ENCODE measurements at places on chromosomes 16 and 17.

- peak; percentile 64 for DNase-seq
Observed at GRCh38 chr17:1298606-1299005, 19.1 kb downstream of the TRARG1 start.

DNA sequence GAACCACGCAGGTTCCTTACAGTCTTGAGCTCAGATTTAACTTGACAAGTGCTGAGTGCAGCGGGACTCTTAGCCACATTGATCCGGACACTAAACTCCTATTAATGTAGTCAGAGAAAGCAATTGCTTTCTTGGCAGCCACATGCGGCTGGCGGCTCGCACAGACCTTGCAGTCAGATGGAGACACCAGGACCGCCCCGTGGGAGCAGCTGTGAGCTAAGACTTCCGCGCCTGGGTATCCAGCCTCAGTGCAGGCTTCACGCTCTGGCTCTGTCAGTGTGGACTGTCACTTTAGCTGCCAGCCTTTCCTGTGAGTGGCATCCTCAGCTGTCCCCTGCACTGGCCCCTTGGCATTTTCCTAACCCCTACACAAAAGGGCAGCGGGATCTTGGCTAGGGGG is 80.9 kb upstream of the NLRP1 start:
- DNase-seq: no peak

DNA sequence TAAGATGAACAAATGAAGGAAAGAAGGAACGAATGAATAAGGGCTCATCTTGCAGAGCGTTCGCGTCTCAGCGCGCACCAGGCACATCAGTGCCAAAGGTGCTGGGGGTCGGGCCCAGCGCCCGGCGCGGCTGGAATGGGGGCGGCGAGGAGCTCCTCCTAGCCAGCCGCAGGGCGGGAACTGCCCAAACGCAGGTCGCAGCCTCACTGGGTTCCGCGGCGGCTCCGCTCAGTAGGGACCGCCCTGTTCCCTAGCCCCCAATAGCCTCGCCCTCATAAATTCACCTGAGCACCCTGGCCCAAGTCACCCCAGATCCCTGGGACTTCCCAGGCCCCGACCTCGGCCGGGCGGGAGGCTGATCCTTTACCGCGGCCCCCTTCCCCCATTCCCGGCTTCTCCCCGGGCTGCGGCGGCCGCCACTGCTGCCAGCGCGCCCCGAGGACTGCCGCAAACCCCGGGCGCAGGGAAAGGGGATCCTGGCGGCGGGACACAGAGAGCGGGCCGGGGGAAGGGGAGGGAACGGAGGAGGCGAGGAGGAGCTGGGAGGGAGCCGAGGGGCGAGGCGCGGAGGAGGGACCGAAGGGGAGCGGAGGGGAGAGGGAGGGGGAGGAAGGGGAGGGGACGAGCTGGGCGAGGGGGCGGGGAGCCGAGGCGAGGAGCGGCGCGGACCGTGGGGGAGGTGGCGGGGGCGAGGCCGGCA is 377 bp upstream of the CRHR1 start:
- peak; percentile 18 for DNase-seq

DNA sequence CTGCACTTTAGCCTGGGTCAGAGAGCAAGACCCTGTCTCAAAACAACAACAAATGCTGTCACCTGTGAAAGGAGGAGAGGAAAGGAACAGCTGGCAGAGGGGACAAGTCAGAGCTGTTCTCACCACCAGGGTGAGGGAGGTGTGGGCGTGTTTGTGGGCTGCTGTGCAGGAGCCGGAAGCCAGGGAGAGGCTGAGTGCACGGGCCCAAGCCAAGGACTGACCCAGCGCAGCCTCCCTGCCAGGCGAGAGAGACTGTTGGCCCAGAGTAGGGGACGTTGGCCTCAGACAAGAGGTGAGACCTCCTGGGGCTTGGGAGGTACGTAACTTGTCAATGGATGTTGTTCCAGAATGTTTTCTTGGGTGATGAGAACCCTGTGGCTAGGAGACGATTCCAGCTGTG is 10.7 kb downstream of the SPNS2 start:
- no peak for DNase-seq

GRCh38 chr16:89120281-89120680 is 26.6 kb downstream of the ACSF3 start:
- no peak for DNase-seq

DNA sequence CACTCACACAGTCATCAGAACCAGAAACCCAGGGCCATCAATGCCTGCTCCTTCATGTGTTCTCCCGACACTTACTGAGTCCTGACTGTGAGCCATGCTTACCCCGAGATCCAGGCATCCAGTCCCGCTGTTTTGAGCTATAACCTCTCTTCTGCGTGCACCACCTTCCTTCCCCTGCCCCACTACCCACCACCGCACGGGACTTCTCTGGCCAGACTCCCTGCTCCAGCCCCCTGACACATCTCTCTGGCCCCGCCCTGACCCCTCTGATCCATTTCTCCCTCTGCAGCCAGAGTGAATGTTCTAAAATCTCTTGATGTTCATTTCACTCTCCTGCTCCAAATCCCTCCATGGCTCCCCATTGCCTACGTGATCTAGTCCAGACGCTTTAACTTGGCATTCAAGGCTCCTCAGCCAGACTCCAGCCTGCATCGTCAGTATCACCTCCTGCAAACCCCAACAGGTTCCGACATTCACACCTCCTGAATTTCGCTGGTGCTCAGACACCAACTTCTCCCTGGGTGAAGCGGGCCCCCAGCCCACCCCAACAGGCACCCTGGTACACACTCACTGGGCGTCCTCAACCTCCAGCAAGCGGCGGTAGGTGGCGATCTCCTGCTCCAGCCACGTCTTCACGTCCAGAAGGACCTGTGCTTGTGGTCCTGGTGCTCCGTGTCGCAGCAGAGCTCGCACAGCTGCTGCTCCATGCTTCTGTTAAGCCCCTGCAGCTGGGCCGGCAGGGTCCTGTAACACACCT is 3.1 kb upstream of the KRT17 start:
- no peak for DNase-seq

DNA sequence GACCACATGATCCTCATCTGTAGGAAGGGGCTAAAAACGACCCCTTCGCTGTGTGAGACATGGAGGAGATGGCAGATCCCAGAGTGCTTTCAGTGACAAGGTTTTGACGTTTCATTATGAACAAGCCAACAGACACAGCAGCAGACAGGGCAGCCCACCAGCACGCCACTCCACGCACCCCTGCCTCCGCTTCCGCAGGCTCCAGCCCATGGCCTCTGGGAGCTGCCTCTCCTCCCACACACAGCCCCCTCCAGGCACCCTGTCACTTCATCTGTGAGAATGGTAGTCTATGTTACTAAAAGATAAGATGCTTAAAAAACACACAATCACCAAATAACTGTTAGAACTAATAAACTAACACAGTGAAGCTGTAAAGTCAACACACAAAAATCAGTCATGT is 12.3 kb upstream of the ADCY7 start:
- DNase-seq: no peak

GRCh38 chr17:2251098-2251497 is 52.5 kb downstream of the SMG6 start:
- no peak for DNase-seq

- DNase-seq: no peak
Observed at GRCh38 chr16:10729104-10730048, 14.3 kb upstream of the NUBP1 start.

DNA sequence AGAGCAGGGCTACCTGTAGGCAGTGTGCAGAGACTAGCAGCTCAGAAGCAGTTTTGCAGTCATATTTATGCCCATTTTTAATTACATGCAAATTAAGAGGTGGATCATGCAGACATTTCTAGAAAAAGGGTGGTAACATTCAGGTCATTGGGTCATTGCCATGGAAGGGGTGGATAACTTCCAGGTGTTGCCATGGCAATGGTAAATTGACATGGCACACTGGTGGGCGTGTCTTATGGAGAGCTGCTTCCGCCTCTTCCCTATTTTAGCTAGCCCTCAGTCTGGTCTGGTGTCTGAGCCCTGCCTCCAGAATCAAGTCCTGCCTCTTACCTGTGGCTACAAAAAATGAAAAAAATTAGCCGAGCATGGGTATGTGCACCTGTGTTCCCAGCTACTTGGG is 2.8 kb upstream of the DNAI2 start:
- DNase-seq: no peak

DNA sequence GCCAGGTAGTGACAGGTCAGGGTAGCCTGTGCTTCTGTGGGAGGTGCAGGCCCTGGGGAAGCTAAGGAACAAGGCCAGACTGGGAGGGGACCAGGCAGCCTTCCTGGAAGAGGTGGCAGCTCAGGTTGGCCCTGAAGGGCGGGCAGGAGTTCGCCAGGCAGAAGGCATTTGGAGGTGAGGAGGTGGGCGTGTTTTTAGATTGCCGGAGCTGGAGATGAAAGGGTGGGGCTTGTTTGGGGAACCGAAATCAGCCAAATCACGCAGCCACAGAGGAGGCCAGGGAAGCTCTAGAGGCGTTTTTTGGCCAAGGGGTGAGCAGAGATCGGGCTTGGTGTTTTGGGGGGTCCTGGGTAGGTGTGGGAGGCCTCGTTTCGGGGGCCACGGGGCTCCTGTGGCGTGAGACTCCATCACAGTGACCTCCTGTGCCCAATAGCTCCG is 7.6 kb downstream of the ADCY7 start:
- peak; percentile 45 for DNase-seq

- peak; percentile 42 for DNase-seq
Observed at GRCh38 chr17:3944485-3945388, 19.5 kb downstream of the ATP2A3 start.

- no peak for DNase-seq
Observed at GRCh38 chr16:62969711-62970318, 933.6 kb upstream of the CDH8 start.

GRCh38 chr17:17605083-17605728 is 13.7 kb upstream of the PEMT start:
- no peak for DNase-seq

DNA sequence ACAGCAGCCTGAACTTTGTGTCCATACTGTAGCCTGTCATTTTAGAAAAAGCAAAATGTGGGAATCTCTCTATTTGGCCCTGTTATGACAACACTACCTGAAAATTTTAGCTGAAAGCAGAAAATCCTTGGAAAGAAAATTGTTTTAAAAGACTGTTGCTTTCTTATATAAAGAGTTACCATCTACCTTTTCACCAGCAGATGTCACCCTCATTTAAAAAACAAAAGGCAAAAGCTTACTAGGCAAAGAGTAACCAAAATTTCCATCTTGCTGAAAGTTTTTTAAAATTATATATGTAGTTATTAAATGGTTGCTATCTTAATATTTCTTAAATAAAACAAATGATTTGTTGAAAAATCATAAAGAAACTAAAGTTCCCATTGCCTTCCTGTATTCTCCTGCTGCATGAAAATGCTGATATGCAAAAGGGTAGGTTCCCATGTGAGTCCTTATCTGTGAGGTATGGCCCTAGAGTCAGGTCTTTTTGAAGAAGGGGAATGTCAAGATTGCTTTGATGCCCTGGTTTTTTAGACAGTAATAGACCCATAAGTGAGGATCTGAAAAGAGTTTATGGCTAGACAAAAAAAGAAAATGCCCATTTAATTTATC is 61.0 kb downstream of the TNRC6C start:
- DNase-seq: no peak

DNA sequence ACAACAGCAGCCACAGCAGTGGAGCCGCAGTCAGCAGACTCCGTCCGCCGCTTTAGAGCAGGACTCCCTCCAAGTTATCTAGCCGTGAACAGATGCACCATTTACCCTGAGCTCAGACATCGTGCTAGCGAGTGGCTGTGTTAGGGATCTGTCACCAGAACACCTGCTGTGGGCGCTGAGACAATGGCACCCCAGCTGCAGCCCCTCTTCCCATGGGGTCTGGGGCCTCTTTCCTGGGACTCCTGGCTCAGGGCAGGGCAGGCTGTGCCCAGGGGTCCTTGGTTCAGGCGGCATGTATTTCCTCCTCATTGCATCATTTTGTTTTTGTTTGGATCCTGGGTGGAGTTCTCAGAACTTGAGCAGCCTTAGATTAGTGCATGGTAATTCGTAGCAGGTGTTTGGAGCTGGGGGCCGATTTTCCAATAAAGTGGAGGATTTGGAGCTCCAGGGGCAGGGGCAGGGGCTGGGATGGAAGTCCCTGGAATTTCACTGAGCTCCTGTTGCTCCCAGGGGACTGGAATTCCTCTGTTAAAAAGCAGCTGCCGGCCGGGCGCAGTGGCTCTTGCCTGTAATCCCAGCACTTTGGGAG is 23.4 kb downstream of the NMRAL1 start:
- no peak for DNase-seq

DNA sequence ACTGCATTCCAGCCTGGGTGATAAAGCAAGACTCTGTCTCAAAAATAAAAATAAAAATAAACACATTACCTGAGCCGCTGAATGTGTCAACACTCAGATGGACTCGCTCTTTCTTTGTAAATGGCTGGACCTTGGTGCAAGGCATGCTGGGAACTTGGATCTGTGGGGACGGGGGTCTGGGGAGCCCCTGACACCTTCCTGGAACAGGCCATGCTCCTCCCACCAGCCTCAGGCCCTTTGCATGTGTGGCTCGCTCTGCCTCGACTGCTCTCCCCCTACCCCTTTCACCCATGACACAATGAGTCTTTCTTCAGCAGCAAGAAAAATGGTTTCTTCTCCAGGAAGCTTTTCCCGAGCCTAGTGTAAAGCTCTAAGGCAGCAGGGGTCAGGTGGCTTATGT is 94.0 kb upstream of the CDH5 start:
- DNase-seq: no peak

DNA sequence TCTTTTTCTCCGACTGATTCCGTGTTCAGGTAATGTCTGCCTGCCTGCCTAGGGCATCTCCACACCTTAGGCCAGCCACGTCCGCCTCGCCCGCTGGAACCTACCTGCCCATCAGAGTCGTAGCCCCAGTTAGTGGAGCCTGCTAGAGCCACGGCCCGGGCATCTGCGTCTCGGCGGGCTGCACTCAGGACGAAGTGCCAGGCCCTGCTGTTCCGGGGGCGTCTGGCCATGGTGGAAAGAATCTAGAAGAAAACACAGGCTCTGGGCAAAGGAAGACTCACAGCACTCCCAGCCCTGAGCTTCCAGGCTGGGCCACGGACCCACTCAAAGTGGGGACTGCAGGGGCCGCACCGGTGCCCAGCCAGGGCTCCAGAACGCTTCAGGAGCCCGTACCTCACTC is 1.1 kb downstream of the SPSB3 start:
- DNase-seq: no peak

DNA sequence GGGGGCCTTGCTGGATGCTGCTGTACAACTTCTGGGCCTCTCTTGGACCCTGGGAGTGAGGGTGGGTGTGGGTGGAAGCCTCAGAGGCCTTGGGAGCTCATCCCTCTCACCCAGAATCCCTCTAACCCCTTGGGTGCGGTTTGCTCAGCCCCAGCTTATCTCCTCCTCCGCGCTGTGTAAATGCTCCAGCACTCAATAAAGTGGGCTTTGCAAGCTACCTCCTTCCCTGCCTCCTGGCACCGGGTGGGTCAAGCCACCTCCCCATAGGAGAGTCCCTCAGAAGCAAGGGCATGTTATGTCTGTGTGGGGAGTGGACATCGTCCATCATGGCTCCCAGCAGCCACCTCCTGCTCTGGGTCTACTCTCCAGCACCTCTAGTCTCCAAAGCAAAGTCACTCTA is 28.4 kb downstream of the CDIP1 start:
- no peak for DNase-seq

GRCh38 chr17:70040336-70040735 is 34.7 kb upstream of the KCNJ16 start:
- DNase-seq: no peak

DNA sequence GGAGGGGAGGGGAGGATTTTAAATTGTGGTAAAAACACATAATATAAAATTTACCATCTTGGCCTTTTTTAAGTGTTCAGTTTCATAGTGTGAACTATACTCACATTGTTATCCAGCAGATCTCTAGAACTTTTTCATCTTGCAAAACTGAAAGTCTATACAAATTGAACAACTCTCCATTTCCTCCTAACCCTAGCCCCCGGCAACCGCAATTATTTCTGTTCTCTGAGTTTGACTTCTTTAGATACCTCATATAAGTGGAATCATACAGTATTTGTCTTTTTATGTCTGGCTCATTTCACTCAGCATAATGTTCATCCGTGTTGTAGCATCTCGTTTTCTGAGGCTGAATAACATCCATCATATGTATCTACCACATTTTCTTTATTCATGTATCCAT is 30.0 kb upstream of the MRTFB start:
- no peak for DNase-seq

All from stimulated activated CD4-positive, alpha-beta T cell treated with anti-CD3 and anti-CD28 coated beads, Interleukin-4, amount 100 ng/mL, for 1 hour (primary cell).